ENCODE measurements at places on chromosomes 2 and 18. TPM values are rescaled to one million over a fixed set of nuclear protein-coding genes. Genes with fewer than 3 reads are reported as not detected.

RTP5 gene
- total RNA-seq: not detected

GKN2 gene
- not detected for total RNA-seq

FBXO41 gene
- total RNA-seq: 8.2 TPM

ANTXR1 gene
- 86.5 TPM for total RNA-seq

LONRF2 gene
- 2.5 TPM for total RNA-seq

GAL3ST2 gene
- not detected for total RNA-seq

ACSL3 gene
- 46.6 TPM for total RNA-seq
